ENCODE measurements at places on chromosomes 7 and 10.
A peak's percentile ranks its signal among the peaks of the same experiment; 100 is the strongest.

DNA sequence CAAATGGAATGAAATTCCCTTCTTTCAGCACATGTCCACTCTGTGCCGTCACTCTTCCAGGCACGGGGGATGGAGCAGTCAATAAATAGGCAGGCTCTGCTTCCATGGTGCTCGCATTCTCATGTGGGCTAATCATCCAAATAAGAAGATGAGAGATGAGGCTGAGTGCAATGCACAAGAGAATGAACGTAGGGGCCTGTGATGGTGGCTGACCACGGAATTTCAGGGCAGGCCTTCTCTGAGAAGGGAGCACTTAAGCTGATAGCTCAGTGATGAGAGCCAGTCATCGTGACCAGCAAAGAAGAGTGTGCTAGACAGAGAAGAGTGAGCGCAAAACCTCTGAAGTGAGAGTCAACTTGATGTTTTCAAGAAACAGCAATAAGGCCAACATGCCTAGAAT lies 47.9 kb downstream of the TAF3 start:
- no peak for DNase-seq

DNA sequence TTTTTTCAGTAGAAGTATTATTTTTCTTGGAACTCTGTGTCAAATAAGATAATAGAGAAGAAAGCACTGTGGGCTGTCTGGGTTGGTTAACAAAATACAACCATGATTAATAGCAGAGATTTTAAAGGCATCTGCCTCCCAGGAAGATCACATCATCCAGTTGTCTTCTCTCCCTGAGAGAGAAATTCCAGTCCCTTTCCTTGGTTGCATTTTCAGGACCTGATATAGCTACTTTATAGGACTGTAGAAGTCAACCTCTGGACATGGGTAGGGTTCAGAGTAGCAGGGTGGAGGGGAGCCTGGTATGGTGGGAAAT lies 309.9 kb upstream of the IGFBP3 start:
- DNase-seq, result no peak

DNA sequence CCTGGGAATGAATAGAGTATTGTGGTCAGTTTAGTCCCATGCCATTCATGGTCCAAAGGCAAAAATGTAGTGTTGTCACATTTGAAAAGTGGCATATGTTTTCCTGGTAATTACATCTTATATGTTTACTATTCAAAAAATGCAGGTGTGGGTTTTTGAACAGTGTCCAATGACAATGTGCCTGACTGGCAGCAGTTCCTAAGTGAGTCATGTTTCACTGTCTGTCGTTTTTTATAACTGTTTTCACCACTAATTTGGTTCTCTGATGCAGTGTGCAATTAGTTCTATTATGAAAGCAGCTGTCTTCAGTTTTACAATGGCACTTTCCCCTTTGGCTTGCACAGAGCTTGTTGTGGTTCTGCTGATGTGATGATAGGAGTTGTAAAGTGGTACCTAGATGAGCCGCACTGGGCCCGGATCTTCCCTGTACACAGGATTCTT lies 162.3 kb downstream of the SEM1 start:
- DNase-seq, result peak; percentile 58

GRCh38 chr7:135877805-135878204 lies 99.4 kb downstream of the MTPN start:
- DNase-seq, result peak; percentile 59

- DNase-seq, result no peak
Measured at GRCh38 chr10:64076322-64076940, 555.2 kb downstream of the REEP3 start.

- no peak for DNase-seq
Measured at GRCh38 chr10:125859128-125859817, 21.8 kb downstream of the DHX32 start.

DNA sequence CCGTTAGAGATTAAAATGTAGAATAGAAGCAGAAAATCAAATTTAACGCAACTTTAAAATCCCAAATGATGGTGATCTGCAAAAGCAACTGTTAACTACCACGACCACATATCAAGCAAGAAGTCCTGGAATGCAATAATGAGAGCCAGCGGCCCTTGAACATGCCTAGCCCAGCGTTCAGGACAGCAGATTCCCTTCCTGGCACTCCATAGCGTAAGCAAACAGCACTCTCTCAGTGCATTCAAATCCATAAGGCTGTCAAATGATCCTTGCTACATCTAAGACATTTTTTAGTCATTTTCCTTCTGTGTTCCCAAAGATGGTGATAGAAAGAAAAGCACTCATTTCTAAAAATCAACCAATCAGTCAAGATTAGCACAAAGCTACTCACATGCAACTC lies 48.1 kb downstream of the CHST15 start:
- no peak for DNase-seq
